ENCODE measurements at places on chromosomes 2 and 18.

DNA sequence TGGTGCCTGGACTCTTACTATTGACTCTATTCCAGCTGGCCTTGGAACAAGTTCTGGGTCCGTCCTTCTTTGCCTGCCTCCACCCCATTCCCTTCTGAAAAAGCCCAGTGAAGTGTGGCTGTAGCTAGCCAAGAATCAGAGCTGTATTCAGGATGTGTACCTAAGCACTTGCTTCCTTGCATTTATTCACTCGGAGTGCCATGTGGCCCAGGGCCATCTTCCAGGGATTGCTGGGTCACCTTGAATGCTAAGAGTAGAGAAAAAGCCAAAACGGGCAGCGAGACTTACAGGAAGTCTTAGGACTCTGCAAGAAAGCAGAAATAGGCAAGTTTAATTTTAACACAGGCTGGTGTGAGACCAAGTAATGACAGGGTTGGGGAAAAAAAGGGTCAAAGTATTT lies 4.1 kb downstream of the ITGA6 start:
- no peak for DNase-seq

GRCh38 chr2:22600156-22600555 lies 784.8 kb upstream of the KLHL29 start:
- no peak for DNase-seq

- DNase-seq, result no peak
Measured at GRCh38 chr2:216956820-216957493, 97.1 kb upstream of the TNP1 start.

GRCh38 chr2:161384864-161385263 lies 31.2 kb upstream of the TBR1 start:
- no peak for DNase-seq

DNA sequence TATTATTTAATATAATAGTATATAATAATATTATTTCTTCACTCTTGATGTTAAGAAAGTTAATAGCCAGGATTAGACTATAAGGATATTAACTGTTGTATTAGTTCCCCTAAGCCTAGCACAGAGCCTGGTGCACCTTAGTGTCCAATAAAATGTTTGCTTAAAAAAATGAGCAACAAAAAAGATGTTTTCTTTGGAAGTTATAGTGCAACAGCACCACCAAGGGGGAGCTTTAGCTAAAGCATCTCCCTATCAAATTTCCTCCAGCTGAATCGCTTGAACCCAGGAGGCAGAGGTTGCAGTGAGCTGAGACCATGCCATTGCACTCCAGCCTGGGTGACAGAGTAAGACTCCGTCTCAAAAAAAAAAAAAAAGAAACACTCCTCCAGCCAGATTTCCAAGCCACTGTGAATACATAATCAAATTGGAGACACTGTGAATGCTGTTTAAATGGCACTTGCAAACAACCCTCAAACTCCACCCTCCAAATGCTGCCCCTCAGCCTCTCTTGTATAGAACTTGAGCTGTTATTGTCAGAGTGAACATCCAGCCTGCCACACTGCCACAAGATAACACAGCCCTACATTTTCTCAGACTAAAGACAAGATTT lies 221.9 kb downstream of the DYM start:
- no peak for DNase-seq

GRCh38 chr2:14140009-14140550 lies 492.4 kb upstream of the LRATD1 start:
- DNase-seq, result no peak

DNA sequence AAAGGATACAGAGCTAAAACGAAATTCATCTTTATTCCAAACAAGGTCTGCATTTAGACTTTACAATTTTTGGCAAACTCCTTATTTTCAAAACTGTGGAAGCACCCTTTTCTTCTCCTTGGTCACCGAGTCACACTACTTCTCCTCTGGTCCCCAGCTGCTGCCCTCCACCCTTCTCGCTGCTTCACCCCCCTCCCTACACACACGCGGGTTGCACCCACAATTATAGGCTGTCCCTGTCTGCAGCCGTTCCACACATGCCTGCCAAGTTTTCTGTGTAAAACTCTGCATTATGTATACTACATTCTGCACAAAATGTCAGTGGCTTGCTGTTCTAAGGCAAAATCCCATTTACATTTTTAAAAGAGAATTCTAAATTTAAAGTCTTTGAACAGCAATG lies 63.5 kb downstream of the PTPN2 start:
- no peak for DNase-seq

- no peak for DNase-seq
Measured at GRCh38 chr2:118683460-118683859, 164.0 kb downstream of the EN1 start.

- DNase-seq, result no peak
Measured at GRCh38 chr2:234954551-234954992, 2.8 kb downstream of the SH3BP4 start.

GRCh38 chr2:165114346-165114939 lies 89.4 kb downstream of the SCN3A start:
- peak; percentile 19 for DNase-seq
